ENCODE measurements at places on chromosomes 1 and 21.

GRCh38 chr21:45226540-45227326 lies 61.0 kb downstream of the POFUT2 start:
- DNase-seq, result no peak

DNA sequence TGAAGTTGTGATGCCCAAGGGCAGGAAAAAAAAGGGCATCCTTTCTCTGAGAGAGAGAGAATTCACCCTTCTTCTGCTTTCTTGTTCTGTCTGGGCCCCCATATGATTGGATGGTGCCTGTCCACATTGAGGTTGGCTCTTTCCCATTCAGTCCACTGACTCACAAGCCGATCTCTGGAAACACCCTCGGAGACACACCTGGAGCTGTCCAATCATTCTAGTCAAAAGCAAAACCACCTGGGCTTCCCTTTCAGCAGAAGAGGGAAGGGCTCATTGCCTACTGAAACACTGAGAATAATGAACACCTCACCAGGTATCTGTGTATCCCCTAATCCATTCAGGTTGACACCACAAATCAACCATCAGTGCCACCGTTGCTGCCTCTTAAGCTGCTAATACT lies 103.7 kb upstream of the GNG12 start:
- DNase-seq, result no peak

DNA sequence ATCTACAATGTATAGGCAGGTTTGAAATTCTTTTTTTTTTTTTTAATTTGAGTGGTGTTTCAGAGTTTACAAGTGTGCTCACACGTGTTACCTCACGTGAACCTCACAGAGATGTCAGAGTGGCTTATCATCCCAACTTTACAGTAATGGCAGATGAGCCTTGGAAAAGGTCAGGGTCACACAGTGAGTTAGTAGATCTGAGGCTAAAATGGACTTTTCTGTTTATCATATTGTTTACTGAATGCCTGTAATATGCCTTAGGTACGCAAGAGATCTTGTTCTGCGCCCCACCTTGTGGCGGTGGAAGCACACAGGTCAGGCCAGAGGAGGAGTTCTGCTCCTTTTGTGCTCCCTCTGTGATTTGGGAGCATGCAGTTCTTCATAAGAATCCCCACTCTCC lies 80.0 kb downstream of the DYRK1A start:
- no peak for DNase-seq

DNA sequence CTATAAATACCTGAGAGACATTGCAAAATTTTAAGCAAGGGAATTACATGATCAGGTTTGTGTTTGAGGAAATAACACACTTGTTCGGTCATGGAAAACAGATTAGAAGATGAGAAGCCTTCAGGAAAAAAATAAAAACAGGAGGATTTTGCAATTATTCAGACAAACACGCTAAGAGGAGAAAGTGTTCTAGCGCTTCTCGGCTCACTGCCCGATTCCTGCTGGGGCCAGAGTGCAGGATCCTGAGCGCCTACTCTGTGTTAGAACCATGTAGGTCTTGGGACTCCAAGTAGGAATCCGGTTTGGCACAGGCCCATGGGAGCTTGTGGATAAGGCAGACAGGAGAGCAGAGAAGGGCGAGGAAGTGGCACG lies 8.1 kb upstream of the PRELP start:
- DNase-seq, result no peak

DNA sequence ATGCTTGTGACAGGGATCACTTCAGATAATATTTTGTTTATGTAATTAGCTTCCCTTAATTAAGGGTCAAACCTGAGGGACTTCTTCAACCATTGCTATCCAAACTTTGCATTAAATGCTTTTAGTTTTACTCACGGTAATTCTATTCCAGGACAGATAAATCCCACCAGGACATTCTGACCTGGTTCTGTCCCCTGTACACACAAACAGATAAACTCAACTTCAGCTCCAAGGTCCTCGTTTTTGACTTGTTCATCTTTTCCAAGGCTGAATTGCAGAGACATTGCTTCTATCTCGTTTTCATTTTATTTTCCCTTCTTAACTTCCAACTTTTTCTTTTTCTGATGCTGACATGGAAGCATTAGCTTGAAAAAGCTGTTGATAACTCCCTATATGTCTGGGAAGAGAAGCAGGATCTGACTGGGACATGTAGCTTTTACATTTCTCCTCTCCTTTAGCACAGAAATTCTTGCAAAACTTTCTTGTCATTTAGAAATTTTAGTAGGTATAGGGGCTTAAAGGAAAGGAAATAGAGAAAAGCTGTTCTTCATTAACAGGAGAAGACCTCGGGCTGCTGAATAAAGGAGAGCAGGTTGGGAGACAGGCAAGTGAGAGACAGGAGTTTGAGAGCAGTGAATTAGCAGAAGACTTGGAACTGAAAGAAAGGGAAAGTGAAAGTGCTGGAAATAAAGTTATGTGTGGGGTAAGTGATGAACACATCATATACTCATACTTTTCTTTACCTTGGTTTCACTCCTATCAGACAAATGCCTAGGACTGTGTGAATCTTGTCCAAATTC lies 231.7 kb upstream of the B3GALT2 start:
- no peak for DNase-seq

Measured in K562 (cell line).